Body of pancreas (tissue), 4 donors: ENCODE measurements at places on chromosomes 7 and 10. TPM values are rescaled to one million over a fixed set of nuclear protein-coding genes. Genes with fewer than 3 reads are reported as not detected.

GRCh38 chr10:33327751-33328150 lies 6.7 kb downstream of the NRP1 start:
- peaks cover 19% of the 10 kb centered on the region for H3K4me1 ChIP-seq
- H3K27ac ChIP-seq = no peak overlapping the region
- no peaks in the 10 kb centered on the region for H3K27me3 ChIP-seq
- H3K36me3 ChIP-seq = no peaks in the 10 kb centered on the region

Gene CREM
- 10.5 TPM for total RNA-seq

Gene FRMPD2
- not detected for total RNA-seq

Gene HTR5A
- total RNA-seq = not detected

Gene UFSP1
- total RNA-seq = 7.9 TPM

Gene CNNM1
- 1.6 TPM for total RNA-seq
